ENCODE measurements at places on chromosomes 12 and 14.

GRCh38 chr14:74048281-74048680, 29.1 kb downstream of the BBOF1 start:
- DNase-seq: peak; percentile 50

DNA sequence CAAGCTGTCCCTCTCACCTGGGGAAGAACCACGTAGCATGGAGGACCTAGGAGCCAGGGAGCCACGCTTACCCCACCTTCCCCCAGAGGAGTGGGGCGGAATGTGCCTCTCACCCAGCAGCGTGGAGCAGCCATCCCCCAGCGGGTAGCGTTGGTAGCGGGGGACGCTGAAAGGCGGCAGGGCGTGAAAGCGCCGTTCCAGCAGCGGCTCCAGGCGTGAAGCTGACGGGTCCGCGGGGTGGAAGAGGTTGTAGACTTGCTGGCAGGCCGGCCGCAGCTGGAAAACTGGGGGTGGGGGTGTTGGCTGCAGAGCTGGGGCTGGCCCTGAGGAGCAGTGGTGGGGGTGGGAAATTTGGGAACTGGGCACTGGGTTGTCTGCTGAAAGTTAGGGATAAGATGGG, 11.9 kb downstream of the ARL6IP4 start:
- no peak for DNase-seq

DNA sequence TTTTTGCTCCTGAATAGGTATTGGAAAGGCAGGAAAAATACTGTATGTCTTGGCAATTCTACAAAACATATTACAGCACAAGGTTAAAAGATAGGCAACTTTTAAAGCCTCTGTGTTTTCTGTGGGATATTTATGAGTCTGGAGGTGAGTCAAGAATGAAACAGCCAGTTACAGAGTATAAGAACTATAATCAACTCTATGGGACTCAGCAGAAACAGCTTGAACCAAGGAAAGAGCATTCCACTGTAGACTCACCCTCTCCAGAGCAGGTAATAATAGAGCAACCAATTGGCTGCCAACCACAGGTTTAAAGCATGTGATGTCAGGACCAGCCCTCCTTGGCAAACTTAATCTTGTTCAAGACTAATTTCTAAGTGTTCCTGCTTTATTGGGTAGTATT, 100.5 kb upstream of the MDM1 start:
- DNase-seq: no peak

- DNase-seq: no peak
These were observed 486.0 kb downstream of the RMST start for GRCh38 chr12:97948591-97948990.

- no peak for DNase-seq
These were observed 150.3 kb upstream of the ARHGAP5 start for GRCh38 chr14:31926652-31927347.

DNA sequence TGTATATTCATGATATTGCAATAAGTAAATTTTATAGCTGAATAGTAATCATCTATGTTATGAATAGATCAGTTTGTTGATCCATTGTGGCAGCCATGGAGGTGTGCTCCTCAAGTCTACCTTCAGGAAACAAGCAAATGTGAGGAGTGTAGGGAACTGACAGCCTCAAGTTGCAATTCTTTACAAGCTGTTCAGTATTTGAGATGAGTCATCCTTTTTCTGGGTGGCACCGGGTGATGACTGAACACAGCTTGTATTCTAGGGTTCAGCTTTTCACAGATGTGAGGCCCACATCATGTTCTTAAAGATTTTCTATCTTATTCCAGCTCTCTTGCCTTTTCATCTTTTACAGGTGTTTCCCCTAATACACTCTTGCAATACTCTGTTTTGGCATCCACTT, 452.4 kb downstream of the KCNH5 start:
- no peak for DNase-seq

DNA sequence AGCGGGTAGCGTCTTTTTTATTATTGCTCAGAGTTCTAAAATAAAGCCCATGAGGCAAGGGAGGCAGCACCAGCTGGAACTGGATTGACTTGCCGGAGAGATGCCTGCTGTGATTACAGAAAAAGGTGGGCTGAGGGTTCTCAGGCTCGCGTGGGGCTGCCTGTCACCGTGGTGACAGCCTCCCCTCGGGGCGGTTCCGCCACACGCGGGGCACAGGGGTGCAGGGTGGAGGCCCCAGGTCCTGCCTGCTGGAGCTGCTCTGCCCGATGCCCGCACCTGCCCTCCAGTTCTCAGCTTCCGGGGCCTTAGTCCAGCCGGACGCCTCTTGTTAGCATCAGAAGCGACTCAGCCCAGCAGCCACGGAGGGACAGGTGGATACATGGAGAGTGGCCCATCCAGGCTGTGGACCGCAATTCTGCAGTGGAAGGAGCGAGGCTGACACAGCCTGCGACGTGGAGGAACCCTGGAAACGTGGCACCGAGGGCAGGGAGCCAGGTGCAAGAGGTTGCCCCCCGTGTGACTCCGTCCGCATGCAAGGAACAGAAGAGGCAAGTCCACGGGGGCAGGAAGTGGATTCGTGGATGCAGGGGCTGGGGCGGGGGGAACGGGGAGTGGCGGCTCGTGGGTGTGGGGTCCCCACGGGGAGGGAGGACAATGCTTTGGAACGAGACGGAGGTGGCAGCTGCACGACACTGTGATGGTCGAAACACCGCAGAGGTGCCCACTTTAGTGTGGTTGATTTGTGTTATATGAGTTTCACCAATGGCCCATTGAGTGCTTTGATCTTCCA, 79.5 kb downstream of the GALNT9 start:
- DNase-seq: no peak

DNA sequence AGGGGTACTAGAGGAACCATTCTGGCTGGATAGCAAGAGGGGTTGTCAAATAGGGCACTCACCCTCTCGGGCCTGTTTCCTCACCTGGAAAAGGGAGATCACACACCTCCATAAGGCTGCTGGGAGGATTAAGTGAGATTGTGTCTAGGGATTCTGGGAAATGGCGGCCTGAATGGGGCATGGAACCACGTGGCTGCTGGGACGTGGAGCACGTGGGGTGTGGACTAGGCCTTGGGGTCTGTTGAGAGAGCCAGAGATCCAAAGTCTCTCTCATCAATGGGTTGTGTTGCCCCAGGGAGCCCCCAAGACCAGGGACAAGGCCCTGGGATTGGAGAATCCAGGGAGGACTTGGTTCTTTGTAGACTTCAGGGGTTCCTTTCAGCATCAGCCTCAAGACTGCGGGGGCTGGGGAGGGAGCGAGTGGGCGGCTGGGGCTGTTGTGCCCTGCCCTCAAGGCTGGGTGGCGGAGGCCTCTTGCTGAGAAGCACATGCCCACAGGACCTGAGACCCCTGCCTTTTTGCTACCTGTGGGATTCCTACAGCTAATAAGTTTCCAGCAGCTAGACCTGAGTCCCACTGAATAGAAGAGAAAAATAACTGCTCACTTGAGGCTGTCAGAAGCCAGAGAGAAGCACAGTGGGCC, 3.4 kb upstream of the MYL2 start:
- DNase-seq: no peak

DNA sequence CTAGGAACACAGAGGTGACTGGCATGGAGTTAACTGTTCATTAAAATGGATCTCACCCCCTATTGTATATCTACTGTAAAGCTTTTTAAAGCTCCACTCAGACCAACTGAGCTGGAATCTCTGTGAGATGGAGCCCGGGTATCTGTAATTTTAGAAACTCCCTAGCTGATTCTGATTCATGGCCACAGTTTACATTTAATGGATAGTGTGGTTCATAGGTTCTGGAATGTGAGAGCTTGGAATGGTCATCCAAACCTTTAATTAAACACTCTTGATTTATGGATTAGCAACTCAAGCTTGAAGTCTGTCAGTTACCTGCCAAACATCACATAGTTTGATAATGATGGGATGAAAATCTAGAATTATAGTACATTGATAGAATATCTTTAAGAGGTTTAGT, 183.8 kb downstream of the SLC25A21 start:
- no peak for DNase-seq

DNA sequence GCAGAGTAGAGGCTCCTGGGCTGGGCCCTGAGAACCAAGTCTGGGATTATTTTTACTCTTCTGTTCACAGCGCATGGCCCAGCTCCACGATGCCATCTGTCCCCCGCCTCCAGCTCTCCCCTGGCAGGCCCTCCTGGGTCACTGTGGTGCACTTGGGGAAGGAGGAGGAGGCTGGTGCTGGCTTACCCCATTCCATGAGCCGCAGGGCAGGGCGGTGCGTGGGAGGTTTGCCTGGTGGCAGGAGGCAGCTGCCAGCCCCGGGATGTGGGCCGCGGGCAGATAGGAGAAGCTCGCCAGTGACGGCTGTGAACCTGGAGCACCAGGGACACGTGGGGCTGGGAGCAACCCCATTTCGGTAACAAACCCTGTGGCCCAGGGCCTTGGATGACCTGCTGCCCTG, 23.2 kb downstream of the TEAD4 start:
- no peak for DNase-seq

GRCh38 chr12:110243227-110243626, 37.8 kb upstream of the ATP2A2 start:
- DNase-seq: no peak

- no peak for DNase-seq
These were observed 780 bp downstream of the SERPINA4 start for GRCh38 chr14:94562022-94562421.

GRCh38 chr14:29350496-29350895, 577.2 kb downstream of the PRKD1 start:
- DNase-seq: no peak

DNA sequence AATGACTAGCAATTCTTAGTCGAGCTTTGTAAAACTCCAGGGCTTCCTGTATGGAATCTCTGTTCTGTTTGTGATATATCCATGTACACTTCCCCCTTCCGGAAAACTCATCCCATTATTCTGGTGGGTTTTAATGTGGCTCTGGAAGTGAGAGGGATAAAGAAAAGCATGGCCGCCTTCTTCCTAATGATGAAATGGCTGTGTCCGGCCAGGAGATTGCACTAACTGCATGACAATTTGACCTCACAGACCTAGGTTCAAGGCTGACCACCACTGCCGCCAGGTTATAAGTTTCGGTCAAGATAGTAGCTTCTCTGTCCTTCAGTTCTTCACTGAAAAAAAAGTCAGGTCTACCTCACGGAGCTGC, 41.0 kb upstream of the NPAS3 start:
- DNase-seq: no peak

DNA sequence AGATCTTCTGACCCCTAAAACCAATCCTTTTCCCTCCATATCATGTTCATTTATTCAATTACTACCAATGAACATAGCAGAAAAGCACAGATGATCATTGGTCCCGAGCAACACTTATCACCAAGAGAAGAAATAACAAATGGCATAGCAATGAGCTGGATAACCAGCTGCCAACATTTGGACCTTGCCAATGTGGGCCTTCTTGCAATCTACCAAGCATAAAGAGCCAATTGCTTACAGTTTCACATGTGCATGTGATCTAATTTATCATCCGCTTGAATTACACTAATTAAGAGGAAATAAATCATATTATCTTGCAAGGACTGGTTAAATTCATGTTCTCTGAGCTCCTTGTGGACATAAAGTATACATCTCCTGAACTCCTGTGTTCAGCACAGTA, 134.8 kb upstream of the HMGA2 start:
- DNase-seq: no peak

- no peak for DNase-seq
These were observed 15.7 kb downstream of the SMCO2 start for GRCh38 chr12:27462151-27462694.

DNA sequence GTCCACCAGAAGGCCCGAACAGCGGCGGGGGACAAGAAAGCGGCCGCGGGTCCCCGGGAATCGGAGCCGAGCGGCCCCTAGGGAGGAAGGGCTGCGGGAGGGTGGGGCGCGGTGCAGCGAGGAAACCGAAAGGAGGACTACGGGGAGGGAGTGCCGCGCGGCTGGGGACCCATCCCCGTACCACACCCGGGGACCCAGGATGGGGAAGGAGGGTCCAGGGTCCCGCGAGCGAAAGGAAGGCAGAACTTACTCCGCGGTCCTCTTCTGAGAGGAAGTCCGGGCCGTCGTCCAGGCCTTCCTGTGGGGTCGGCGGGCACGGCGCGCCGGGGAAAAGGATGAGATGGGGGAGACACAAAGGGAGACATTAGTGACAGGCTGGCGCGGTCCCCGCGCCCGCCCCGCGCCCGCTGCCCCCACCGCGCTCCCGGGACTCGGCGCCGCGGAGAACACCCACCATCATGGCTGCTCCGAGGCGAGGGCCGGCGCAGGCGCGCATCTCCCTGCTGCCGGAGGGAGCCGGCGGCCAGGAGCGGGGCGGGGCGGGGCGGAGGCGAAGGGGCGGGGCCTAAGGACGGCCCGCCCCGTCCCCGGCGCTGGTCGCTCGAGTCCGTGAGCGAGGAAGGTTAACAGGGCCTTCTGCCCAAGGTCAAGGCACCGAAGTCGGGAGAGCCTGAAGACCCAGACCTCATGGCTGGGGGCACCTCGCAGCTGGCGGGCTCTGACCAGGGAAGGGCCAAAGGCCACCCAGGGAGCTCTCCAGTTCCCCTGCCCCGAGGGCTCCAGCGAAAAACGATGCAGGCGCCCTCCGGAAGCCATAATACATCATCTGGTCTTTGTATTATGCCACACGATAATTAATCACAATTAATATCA, at the start of gene SNX6:
TSS of gene SNX6 (minus strand) at position 492 of the 873 bp plus-strand sequence. CDS start at position 460, 32 bp downstream.
- peak; percentile 73 for DNase-seq

DNA sequence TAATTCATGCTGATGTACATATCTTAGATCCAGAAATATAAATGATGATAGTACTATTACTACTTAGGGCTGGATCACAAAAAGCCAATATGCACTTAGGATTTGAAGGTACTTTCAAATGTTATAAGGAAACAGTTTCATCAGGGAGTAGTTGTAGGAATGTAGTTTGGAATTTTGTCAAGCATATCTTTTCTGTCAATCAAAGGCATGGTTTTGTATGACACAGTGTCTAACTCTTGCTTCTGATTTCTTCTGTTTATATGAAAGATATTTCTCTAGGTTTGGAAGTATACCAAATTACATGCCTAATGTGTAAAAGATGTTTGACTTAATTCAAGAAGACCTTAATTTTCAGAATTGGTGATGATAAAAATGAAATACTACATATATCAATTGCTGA, 135.7 kb downstream of the RAD51B start:
- DNase-seq: no peak

- DNase-seq: no peak
These were observed 372.9 kb downstream of the DPF3 start for GRCh38 chr14:72521045-72521444.

GRCh38 chr12:116123451-116124258, 153.8 kb downstream of the MED13L start:
- DNase-seq: no peak

- no peak for DNase-seq
These were observed 89.4 kb downstream of the UNC79 start for GRCh38 chr14:93520053-93520607.

GRCh38 chr14:65867333-65867732, 454.8 kb downstream of the FUT8 start:
- DNase-seq: no peak

GRCh38 chr12:14442221-14442881, 76.9 kb downstream of the ATF7IP start:
- DNase-seq: no peak

Measured in WTC11 (cell line).